ENCODE measurements at places on chromosomes 12 and 14. TPM values are rescaled to one million over a fixed set of nuclear protein-coding genes. Genes with fewer than 3 reads are reported as not detected.

CCT2 gene
- 516 TPM for total RNA-seq

CLMN gene
- 6.3 TPM for total RNA-seq

GRCh38 chr12:98067795-98068194, 447.6 kb upstream of the TMPO start:
- H3K27ac ChIP-seq: no peak overlapping the region
- H3K4me1 ChIP-seq: no peaks in the 10 kb centered on the region
- no peak for DNase-seq
- no peaks in the 10 kb centered on the region for H3K27me3 ChIP-seq
- no peaks in the 10 kb centered on the region for H3K36me3 ChIP-seq

GRCh38 chr12:96034621-96035282, 635 bp downstream of the LTA4H start:
- peaks cover 24% of the 10 kb centered on the region for H3K4me1 ChIP-seq
- H3K36me3 ChIP-seq: no peaks in the 10 kb centered on the region
- H3K27me3 ChIP-seq: no peaks in the 10 kb centered on the region
- peak overlapping the region; percentile 86 for H3K4me3 ChIP-seq
- peak overlapping the region; percentile 22 for H3K27ac ChIP-seq
- peak; percentile 60 for DNase-seq

GRCh38 chr14:104103446-104104075, 18.1 kb downstream of the ASPG start:
- H3K27ac ChIP-seq: no peak overlapping the region
- H3K36me3 ChIP-seq: no peaks in the 10 kb centered on the region
- DNase-seq: peak; percentile 44
- peaks cover 11% of the 10 kb centered on the region for H3K4me1 ChIP-seq

- H3K4me3 ChIP-seq: no peak overlapping the region
- peak; percentile 83 for DNase-seq
- H3K36me3 ChIP-seq: no peaks in the 10 kb centered on the region
Observed at GRCh38 chr14:20578325-20578724, 9.5 kb downstream of the RNASE11 start.

All from neural progenitor cell (in vitro differentiated cells).